ENCODE measurements at places on chromosomes 12 and 14. TPM values are rescaled to one million over a fixed set of nuclear protein-coding genes. Genes with fewer than 3 reads are reported as not detected.
A peak's percentile ranks its signal among the peaks of the same experiment; 100 is the strongest.

The TEX52 gene
- total RNA-seq: not detected

DNA sequence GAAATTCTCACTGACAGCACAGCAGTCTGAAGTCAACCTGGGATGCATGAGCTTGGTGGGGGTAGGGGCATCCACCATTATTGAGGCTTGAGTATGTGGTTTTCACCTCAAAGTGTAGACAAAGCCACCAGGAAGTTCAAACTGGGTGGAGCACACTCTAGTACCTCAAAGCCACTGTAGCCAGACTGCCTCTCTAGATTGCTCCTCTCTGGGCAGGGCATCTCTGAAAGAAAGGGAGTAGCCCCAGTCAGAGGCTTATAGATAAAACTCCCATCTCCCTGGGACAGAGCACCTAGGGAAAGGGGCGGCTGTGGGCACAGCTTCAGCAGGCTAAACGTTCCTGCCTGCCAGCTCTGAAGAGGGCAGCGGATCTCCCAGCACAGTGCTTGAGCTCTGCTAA, 143.0 kb downstream of the KITLG start:
- DNase-seq: no peak
- H3K27ac ChIP-seq: no peak overlapping the region

DNA sequence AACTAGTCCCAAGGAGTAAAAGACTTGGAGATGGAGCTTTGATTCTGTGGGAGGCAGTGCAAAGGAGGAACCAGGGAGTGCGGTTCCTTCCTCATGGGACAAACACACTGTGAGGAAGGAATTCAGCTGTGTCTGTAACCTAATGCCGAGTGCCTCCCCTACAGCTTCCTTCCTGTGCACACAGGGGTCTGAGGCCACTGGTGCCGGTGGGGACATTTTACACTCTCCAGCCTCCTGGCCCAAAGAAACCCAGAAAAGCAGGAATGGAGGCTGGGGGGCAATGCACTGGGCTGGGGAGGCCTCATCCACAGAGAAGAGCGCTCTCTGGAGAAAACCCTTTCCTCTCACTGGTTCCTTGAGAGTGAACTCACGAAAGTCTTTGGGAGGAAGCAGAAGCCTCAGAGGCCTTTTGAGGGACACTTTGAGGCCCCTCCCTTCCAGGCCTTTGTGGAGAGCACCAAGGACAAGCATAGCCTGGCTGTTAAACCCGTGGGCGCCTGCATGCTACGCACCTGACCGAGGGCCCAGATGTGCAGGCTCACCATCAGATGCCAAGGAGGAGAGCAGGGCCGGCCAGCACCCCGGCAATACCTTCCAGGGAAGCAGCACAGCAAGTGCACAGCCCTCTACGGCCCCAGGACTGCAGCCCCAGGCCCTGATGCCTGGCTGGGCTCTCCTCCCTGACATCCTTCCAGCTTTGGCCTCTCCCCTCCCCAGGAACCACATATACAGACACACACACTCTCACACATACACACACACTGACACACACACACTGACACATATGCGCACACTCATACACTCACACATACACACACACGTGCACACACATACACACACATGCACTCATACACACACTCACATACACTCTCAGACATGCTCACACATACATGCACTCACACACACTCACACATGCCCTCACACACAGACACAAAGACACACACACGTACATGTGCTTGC, 52.0 kb downstream of the NFKBIA start:
- no peak for DNase-seq
- H3K4me1 ChIP-seq: peaks cover 28% of the 10 kb centered on the region
- no peaks in the 10 kb centered on the region for H3K27me3 ChIP-seq
- H3K4me3 ChIP-seq: no peak overlapping the region

GRCh38 chr12:10069976-10070375, 28.8 kb downstream of the CLEC1A start:
- H3K4me1 ChIP-seq: peaks cover 34% of the 10 kb centered on the region
- no peak overlapping the region for H3K4me3 ChIP-seq
- H3K27ac ChIP-seq: peak overlapping the region; percentile 80
- DNase-seq: no peak
- H3K36me3 ChIP-seq: peaks cover 18% of the 10 kb centered on the region
- no peaks in the 10 kb centered on the region for H3K27me3 ChIP-seq

GRCh38 chr12:92199819-92200576, 54.4 kb upstream of the BTG1 start:
- no peak for DNase-seq
- no peak overlapping the region for H3K4me3 ChIP-seq
- H3K27me3 ChIP-seq: no peaks in the 10 kb centered on the region
- H3K36me3 ChIP-seq: no peaks in the 10 kb centered on the region
- H3K27ac ChIP-seq: no peak overlapping the region
